Temporal lobe (tissue), 4 donors: ENCODE measurements at places on chromosomes 4 and X. TPM values are rescaled to one million over a fixed set of nuclear protein-coding genes. Genes with fewer than 3 reads are reported as not detected.

Gene CWH43
- not detected for total RNA-seq

Gene ARL13A
- not detected for total RNA-seq

Gene ATP6AP1
- total RNA-seq, result 41.8 TPM

Gene CXCR3
- not detected for total RNA-seq

Gene FAM47A
- total RNA-seq, result not detected

Gene ABCG2
- total RNA-seq, result 15.5 TPM

Gene HTR2C
- 1.5 TPM for total RNA-seq

Gene SYNPO2
- 3.0 TPM for total RNA-seq

Gene OTC
- total RNA-seq, result under 0.01 TPM

Gene TCEAL8
- 68.1 TPM for total RNA-seq

Gene RHOXF1
- not detected for total RNA-seq

Gene NONO
- 224 TPM for total RNA-seq

Gene FAM156B
- total RNA-seq, result 14.0 TPM

Gene COX7B2
- total RNA-seq, result not detected

Gene NXF2B
- total RNA-seq, result not detected

Gene ATOH1
- total RNA-seq, result not detected

Gene LNX1
- 36.9 TPM for total RNA-seq

Gene GSX2
- total RNA-seq, result 1.7 TPM

Gene PAGE5
- not detected for total RNA-seq

Gene MED12
- 22.1 TPM for total RNA-seq

Gene MAGEA11
- not detected for total RNA-seq

Gene MCF2
- 9.1 TPM for total RNA-seq

Gene GRIA3
- 57.3 TPM for total RNA-seq

Gene SOX3
- total RNA-seq, result 6.4 TPM

Gene IL2RG
- total RNA-seq, result 0.25 TPM

Gene DGKK
- 0.49 TPM for total RNA-seq

Gene VAMP7
- total RNA-seq, result 19.2 TPM

Gene RXFP1
- 18.7 TPM for total RNA-seq

Gene MGAT4D
- total RNA-seq, result not detected

Gene ATP2B3
- 7.1 TPM for total RNA-seq

Gene CSAG3
- not detected for total RNA-seq

Gene CRMP1
- 551 TPM for total RNA-seq

Gene RASL11B
- 20.9 TPM for total RNA-seq

Gene AMBN
- total RNA-seq, result 0.25 TPM

Gene SPANXN4
- total RNA-seq, result not detected

Gene GPRIN3
- total RNA-seq, result 39.6 TPM

Gene ERCC6L
- total RNA-seq, result 0.74 TPM

Gene VCX3B
- total RNA-seq, result not detected

Gene ODAPH
- not detected for total RNA-seq

Gene TMPRSS11A
- not detected for total RNA-seq

Gene CDKL5
- 55.3 TPM for total RNA-seq

Gene RADX
- 11.1 TPM for total RNA-seq

Gene DCHS2
- total RNA-seq, result 10.1 TPM

Gene GAGE13
- total RNA-seq, result not detected

Gene PABPC1L2A
- 1.7 TPM for total RNA-seq

Gene CCNI
- 510 TPM for total RNA-seq

Gene VSIG4
- 5.9 TPM for total RNA-seq

Gene FATE1
- total RNA-seq, result not detected

Gene BRS3
- 0.49 TPM for total RNA-seq

Gene DUSP21
- not detected for total RNA-seq

Gene SPINK2
- not detected for total RNA-seq

Gene DMRTC1
- not detected for total RNA-seq

Gene ETDB
- not detected for total RNA-seq

Gene PWWP3B
- total RNA-seq, result 0.74 TPM

Gene RTL9
- total RNA-seq, result 0.25 TPM

Gene NXF2
- not detected for total RNA-seq

Gene CXCL3
- total RNA-seq, result not detected

Gene TREX2
- total RNA-seq, result 0.25 TPM
